Activated CD4-positive, alpha-beta T cell treated with anti-CD3 and anti-CD28 coated beads, Interleukin-2, amount 50 U/mL, for 1 hour (primary cell): ENCODE measurements at places on chromosomes 1 and 21.

DNA sequence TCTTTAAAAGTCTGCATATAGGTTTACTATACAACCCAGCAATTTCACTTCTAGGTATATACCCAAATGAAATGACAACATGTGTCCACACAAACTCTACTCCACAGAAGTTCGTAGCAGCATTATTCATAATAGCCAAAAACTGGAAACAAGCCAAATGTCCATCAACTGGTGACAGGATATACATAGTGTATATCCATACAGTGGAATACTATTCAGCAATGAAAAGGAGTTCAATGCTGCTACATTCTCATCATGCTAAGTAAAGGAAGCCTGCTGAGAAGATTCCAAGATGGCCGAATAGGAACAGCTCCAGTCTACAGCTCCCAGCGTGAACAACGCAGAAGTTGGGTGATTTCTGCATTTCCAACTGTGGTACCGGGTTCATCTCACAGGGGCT, 200.6 kb downstream of the PATJ start:
- DNase-seq = no peak

- no peak for DNase-seq
Observed at GRCh38 chr1:203629016-203629506, 2.4 kb downstream of the ATP2B4 start.

- no peak for DNase-seq
Observed at GRCh38 chr1:104630567-104631149, 881.0 kb downstream of the AMY1C start.

DNA sequence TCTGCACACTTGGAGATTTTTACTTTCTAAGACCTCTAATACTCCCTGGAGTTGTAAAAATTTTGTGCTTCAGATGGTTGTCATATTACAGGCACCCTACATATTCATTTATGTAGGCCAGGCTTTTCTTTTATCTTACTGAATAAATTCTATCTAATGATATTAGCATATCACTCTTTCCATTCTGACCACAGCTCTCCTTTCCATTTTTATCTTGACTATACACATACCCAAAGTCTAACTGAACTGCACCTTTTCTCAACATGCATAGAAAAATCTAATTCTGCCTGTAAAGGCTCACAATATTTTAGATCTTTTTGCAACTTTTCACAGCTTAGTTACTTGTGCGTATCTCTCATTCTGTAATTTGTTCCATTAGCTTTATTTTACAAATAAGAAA, 52.7 kb upstream of the TSHB start:
- DNase-seq = no peak

- no peak for DNase-seq
Observed at GRCh38 chr21:24948186-24948585, 659.1 kb downstream of the MRPL39 start.

DNA sequence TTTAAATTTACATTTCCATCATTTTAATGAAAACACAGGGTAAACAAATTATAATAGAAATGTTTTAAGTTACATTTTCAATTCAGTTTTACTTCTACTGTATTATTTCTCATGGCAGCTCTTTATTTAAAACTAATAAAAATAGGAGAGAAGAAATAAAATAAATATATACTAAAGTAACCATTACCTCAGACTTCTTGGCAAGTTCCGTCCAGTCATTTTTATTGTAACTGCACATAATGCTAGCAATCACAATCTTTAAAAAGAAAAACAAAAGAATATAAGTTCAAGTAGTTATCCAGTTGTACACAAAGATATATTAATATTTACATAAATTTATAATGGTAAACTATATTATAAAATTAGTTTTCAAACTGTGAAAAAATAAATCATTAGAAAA, 538.6 kb downstream of the DPYD start:
- DNase-seq = no peak

- no peak for DNase-seq
Observed at GRCh38 chr1:55046871-55047270, 7.5 kb downstream of the PCSK9 start.

DNA sequence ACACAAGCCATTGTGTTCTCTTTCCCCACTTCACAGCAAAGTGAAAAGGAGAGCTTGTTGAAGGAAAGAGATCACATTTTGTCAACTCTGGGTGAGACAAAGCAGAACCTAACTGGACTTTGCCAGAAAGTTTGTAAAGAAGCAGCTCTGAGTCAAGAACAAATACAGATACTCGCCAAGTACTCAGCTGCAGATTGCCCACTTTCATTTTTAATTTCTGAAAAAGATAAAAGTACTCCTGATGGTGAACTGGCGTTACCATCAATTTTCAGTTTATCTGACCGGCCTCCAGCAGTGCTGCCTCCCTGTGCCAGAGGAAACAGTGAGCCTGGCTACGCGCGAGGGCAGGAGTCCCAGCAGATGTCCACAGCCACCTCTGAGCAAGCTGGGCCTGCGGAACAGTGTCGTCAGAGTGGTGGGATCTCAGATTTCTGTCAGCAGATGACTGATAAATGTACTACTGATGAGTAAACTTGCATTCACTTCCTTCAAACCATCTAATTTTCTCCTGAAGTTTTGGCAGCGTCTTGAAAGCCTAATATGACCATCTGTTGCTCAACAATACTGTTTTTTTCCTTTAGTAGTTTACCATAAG, 43.7 kb downstream of the BACH1 start:
- no peak for DNase-seq

- DNase-seq = no peak
Observed at GRCh38 chr1:110165761-110166231, 15.5 kb downstream of the SLC6A17 start.

GRCh38 chr1:195328102-195328501, 1280.1 kb downstream of the KCNT2 start:
- no peak for DNase-seq

GRCh38 chr1:42947117-42947516, 11.6 kb downstream of the SLC2A1 start:
- DNase-seq = no peak

- no peak for DNase-seq
Observed at GRCh38 chr21:36839123-36839522, 127.3 kb downstream of the HLCS start.

GRCh38 chr21:15809818-15810217, 80.0 kb downstream of the USP25 start:
- DNase-seq = no peak

DNA sequence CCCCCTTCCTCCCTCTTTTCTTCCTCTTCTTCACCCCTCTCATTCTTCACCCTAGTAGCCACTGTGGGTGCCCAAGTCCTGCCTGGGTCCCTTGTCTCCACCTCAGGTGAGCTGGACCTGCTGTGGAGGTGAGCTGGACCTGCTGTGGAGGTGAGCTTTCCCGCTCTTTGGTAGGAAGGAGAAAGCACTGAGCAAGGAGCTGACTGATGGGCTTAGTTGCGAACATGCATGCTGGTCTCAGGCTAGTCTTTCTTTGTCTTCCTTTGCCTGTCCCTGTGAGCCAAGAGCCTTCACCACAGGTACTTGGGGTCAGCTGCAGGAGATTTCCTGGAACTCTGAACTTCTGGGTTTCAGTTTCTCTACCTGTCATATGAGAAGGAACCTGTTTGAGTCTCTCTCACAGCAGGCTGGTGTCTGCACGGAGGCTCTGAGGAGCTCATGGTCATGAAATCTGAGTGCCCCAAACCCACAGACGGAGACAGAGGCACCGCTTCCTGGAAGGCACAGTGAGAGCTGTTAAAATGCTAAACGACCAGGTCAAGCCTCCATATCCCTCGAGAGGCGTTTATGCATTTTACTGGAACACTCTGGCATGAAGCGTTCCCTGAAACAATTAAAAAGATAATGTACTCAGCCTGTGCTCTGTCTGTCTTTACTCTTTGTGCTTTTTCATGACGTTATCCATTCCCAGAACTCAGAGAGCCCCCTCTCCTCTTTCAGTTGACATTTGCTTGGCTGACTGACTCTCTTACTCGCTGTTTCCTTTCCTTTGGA, 69.5 kb downstream of the RHOU start:
- no peak for DNase-seq

DNA sequence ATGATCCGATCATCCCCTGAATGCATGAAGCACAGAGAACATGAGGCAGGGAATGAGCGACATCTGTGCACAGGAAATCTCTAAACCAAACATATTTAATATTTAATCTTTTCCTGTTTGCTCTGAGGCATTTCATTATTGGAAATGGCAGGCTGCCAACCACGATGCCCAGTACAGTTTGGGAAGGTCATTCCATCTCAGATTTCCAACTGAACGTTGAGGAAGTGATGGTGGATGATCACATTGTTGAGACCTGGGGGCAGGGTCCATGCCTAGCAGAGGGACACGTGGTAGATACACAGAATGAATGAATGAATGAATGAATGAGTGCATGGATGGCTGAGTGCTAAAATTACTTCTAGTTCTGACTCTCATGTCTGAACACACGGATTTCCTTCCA, 15.9 kb upstream of the FASLG start:
- no peak for DNase-seq

DNA sequence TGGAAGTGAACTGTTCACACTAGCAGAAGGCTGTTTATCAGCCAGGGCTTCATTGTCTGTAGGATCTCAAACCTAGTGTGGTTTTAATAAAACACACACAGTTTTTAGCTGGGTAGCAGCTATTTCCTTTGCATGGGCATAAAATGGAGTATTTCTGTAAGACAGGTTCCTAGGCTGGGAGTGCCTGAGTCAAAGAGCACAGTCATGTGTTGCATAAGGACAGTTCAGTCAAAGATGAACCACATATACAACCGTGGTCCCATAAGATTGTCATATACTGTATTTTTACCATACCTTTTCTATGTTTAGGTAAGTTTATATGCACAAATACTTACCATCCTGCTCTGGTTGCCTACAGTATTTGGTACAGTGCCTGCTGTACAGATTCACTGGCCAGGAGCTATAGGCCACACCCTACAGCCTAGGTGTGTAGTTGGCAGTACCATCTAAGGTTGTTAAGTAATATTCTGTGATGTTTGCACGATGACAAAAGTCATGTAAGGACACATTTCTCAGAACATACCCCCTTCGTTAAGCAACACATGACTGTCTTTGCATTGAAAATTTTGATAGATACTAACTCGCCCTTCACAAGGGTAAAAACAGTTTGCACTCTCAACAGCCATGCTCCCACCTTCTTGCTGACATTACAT, 17.2 kb downstream of the LGALS8 start:
- DNase-seq = no peak

DNA sequence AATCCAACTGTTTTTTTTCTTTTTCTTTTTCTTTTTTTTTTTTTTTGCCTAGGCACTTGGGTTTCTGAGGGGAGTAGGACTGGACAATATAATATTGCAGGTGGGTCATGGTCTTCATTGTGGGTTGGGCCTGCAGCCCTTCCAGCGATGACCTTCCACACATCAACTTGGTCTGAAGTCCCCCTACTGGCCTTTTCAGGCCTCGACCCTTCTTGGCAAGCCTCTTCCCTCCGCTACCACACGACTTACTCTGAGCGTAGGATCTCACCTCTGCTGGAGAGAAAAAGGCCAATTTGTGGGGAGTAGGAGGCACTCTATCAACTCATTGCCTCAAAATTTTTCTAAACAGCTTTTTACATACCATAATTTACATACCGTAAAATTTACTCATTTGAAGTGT, 51.1 kb upstream of the GRIK3 start:
- no peak for DNase-seq

DNA sequence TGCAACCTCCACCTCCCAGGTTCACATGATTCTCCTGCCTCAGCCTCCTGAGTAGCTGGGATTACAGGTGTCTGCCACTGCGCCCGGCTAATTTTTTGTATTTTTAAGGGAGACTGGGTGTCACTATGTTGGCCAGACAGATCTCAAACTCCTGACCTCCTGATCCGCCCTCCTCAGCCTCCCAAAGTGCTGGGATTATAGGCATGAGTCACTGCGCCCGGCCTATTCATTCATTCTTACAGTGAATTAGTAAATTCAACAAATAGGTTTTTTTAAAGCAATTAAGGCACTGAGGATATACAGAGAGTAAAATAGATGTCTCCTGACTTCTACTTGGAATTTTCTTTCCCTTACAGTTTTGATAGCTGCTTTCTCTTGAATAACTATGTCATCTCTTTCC, 43.5 kb downstream of the CDC42 start:
- no peak for DNase-seq

DNA sequence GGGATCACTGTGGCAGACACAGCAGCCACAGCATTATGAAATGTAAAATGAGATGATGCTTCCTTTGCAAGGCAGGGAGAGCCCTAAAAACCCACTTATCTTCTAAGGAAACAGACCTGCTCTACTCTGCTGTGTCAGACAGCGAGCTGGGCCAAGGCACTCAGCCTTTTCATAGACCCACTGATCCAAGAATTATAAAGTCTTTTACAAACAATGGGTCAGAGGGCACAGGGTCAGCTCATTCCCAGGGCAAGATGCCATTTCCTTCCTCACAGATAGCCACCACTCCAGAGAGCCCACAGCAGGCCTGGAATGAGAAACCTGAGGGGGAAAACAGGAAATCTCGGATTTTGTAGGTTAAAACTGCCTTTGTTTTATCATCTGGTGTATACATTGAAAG, 42.9 kb downstream of the CASQ2 start:
- no peak for DNase-seq

DNA sequence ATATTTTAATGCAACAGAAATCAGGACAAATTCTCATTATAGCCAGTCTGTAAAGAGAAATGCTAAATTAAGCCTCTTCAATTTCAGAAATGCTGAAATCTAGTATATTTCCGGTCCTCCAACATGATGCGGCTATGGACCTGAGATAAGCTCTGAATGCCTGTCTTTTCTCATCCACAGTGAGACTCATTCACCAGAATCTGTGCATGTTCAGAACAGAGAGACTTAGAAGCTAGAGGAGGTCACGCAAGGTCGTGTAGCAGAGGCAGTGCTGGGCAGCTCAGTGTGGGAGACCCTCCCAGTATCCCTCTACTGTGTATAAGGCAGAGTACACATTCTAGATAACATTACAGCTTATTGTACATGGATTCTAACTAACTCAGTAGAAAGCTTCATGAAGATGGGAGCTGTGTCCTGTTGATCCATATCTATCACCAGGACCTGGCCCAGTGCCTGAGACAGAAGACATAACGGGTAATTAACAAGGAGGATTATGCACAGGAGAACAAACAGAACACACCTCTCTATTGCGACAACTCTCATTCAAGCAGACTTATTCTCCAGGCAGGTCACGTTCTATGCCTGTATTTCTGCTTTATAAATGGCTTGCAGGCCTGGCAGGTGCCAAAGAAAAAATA, 97.0 kb upstream of the COA6 start:
- DNase-seq = no peak

- no peak for DNase-seq
Observed at GRCh38 chr1:200861937-200862647, 10.7 kb upstream of the GPR25 start.

- no peak for DNase-seq
Observed at GRCh38 chr1:7135493-7135892, 350.2 kb downstream of the CAMTA1 start.

DNA sequence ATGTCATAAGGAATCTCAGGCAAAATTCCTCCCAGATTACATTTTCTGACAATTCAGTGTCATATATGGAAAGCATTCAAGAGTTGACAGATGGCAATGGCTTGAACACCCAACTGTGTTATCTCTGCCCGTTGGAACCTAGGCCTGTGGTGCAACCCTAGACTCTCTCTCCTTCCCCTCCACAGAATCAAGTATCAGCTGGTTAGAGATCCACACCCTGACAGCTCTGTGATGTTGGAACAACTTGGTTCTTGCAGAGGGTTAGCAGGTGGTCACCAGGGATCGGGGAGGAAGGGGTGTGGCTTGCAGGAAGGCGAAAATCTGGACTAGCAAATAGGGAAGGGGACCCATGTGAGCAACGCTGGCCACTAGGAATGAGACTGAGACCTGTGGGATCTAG, 26.3 kb downstream of the PCSK9 start:
- no peak for DNase-seq

GRCh38 chr1:21312407-21312992, 22.2 kb upstream of the ECE1 start:
- no peak for DNase-seq
